ENCODE measurements at places on chromosomes 4 and X. TPM values are rescaled to one million over a fixed set of nuclear protein-coding genes. Genes with fewer than 3 reads are reported as not detected.

Gene FBXL5
- total RNA-seq = 44.7 TPM

DNA sequence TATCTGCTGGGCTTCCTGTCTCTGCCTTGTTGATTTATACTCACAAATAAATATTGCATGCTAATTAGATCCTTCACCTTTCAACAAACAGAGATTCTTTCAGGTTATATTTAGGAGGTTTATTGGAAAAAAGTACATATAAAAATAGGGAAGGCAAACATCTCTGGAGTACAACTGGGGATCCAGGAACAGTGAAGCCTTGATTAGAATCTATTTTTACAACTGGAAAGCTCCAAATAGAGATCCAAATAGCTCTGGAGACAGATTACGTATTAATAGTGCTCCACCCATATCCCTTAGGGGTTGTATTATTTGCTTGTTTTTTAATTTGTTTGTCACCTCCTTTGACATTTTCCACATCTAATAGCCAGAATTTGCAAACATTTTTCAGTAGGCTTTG, 46.9 kb upstream of the MAP9 start:
- DNase-seq = no peak

- DNase-seq = no peak
These were observed 127.8 kb downstream of the UBE2K start for GRCh38 chr4:39825741-39826231.

Gene STPG2
- not detected for total RNA-seq

DNA sequence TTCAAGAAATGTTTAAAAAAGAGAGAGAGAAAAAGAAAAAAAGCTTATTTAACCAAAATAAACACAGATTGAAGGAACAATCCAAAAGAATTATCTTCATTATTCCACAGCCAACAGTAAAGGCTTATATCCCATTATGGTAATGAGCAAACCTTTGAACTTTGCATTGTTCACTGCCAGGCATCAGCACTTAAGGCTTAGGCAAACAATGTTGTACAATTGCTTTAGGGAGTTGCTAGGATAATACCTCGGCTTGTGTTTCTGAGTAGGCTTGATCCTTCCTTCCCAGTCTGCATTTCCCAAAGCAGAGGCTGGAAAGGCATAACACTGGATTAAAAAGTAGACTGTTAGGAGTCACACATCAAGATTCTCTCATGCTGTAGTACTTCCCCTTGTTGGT, 352.7 kb upstream of the IGFBP7 start:
- DNase-seq = no peak

- no peak for DNase-seq
These were observed 151.7 kb upstream of the RPS6KA6 start for GRCh38 chrX:84339507-84340364.

DNA sequence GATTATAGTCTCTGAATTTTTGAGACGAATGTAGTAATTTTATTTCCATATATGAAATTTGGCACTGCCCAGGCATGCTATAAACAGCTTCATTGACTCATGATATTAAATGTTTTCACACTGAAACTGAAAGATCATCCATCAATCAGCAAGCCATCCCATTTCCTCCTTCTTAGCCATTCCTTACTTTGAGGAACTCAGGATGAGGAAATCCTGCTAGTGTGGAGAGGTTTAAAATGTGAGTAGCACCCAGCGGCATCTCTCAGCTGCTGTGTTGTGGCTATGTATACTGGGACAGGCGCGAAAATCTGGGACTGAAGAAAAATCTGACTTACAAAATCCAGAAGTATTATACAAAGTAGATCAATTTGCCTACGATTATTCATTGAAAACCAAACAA, 52.1 kb downstream of the PTCHD1 start:
- no peak for DNase-seq

DNA sequence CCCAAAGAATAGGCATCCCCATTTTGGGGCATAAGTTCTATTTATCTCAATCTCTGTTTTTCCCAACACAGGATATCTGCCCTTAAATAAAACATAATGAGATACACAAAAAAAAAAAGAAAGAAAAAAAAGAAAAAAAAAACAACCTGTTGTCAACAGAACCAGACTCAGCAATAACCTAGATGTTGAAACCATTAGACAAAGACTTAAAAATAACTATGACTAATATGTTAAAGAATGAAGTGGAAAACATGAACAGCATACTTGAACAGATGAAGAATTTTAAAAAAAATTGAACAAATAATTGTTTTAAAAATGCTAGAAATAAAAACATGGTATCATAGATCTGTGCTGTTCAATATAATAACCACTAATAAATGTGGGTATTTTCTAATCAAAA, 93.4 kb upstream of the RXFP1 start:
- DNase-seq = peak; percentile 26

GRCh38 chr4:173195109-173195508, 26.5 kb downstream of the GALNT7 start:
- no peak for DNase-seq

- DNase-seq = peak; percentile 0
These were observed 93.1 kb upstream of the CXorf51A start for GRCh38 chrX:146907391-146908240.

Gene ATOH1
- not detected for total RNA-seq

Gene RAB39B
- total RNA-seq = not detected

Gene P2RY8
- not detected for total RNA-seq

DNA sequence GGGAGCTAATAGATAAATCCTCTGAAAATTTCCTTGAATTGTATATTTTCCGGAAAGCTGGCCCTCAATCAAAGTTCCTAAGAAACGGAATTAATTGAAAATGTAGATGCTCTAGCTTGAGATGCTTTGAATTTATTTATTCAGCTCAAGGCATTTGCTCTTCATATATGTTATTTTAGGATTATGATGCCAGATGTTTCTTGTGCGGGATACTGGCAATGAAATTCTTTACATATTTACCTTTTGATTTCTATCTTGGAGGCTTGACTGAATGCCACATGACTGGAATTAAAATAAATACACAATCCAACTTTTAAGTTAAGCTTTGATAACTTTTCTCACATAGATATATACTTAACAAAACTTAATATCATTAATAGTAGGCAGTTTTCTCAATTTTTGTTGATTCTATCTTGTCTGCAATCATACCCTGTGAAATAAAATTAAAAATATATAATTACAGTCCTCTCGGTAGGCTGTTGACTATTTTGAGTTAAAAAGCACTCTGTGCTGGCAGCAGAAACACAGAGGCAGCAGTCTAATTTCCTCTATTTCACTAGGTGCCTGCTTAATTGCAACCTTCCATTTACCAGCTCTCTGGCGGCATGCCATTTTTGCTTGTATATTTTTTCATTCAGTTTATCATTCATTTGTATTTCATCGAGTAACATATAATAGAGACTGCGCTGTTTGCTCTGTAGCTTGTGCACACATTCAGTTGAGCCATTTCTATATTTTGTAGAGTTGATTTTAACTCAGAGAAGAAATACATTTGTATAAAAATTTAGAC, 991.5 kb downstream of the ADGRL3 start:
- DNase-seq = no peak

Gene TSPAN6
- total RNA-seq = 31.3 TPM

DNA sequence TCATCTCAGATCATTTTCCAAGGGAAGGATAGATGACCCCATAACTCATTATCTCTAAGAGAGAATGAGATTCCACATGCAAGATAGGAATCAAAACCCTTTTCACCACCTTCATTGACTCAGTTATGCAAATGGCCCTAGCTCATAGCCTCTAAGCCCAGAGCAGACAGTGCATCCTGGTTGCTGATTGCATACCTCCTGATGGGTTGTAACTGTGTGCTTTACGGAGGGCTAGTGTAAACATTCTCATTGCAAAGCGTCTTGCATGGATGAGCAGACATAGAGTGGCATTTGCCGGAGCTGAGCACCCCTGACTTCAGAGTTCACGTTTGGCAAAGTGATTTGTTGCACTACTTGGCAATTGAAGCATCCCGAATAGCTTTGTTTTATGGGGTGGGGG, 151.0 kb downstream of the VCX3A start:
- DNase-seq = no peak

Gene BEND4
- total RNA-seq = not detected

Measured in SJSA1 (cell line).